ENCODE measurements at places on chromosomes 11 and 22.

- no peak for DNase-seq
Observed at GRCh38 chr11:115884800-115885534, 380.8 kb upstream of the CADM1 start.

DNA sequence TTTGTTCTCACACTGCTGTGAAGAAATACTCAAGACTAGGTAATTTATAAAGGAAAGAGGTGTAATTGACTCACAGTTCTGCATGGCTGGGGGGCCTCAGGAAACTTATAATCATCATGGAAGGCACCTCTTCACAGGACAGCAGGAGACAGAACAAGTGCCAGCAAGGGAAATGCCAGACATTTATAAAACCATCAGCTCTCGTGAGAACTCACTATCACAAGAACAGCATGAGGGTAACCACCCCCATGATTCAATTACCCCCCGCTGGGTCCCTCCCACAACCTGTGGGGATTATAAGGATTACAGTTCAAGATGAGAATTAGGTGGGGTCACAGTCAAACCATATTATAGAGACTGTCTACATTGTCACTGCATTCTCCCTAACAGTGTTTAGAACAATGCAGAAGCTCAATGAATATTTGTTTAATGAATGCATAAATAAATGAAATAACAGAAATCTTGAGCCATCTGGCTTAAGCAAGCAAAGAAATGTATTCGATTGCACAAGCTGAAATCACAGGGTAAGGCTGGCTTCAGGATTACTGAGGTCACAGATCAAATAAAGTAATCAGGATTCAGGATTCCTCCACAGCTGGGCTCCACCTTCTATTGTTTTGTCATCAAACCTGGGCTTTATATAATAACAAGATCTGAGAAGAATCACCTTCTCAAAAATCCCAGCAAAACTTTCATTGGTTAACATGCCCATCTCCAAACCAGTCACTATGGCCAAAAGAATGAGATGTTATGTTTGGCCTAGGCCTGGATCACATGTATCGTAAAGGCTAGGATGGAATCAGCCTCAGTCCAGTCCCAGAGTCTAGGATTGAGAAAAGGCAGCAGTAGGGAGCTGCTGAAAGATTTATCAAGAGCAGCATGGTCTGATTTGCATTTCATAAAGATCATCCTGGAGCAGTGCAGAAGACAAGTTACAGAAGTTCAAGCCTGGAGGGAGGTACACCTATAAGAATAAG is 137.8 kb upstream of the UBASH3B start:
- DNase-seq, result no peak

GRCh38 chr22:37428649-37429586 is 1.6 kb upstream of the ELFN2 start:
- DNase-seq, result peak; percentile 86

- peak; percentile 64 for DNase-seq
Observed at GRCh38 chr11:77557553-77557952, 32.2 kb upstream of the AQP11 start.

DNA sequence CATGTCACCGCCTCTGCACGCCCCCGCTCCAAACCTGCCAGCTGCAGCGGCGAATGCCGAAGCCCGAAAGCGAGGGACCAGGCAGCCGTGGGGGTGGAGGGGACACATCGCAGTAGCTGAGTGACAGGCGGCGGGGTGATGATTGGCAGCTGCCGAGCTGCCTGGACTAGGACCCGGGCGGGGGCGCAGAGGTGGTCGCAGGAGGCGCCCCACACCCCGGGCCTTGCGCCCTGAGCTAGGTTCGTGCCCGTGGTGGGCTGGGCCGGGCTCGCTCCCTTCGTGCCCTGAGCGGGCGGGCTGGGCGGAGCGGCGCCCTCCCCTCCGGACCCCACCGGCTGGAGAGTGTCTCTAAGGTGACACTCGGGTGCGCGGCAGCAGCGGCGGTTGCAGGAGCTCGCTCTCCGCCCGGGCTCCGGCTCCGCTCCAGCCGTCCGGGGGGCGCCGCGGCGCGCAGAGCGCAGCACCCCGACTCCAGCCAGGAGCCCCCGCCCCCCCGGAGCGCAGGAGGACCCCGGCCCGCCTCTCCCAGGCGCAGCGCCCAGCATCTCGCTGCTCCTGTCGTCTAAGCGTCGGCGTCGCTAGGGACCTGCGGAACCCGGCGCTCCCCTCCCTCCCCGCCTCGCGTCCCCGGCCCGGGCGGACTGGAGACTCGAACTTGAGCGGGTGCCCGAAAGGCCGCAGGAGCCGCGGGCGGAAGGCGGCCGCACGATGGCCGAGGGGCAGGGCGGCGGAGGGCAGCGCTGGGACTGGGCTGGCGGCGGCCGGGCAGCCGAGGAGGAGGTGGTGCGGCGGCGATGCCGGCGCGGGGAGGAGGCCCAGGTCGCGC is 14.5 kb upstream of the DGKZ start:
- peak; percentile 63 for DNase-seq

GRCh38 chr11:61141601-61142028 is 19.6 kb downstream of the VPS37C start:
- peak; percentile 61 for DNase-seq

DNA sequence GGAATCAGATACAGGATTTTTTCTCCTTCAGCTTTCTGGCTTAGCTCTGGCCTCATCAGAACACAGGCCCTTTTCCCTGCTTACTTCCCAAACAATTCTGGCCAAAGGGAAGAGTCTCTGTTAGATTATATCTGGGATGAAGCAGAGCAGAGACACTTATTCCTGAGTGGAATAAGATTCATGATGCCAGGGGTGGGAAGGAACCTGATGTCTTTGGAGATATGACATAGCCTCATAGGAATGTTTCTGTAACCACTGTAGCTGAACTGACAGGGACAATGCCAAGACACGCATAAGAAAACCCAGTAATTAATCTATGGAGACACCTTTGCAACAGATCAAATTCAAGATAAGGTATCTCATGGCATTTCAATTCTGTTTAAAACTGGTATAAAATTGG is 177.1 kb upstream of the RAG2 start:
- DNase-seq, result no peak

DNA sequence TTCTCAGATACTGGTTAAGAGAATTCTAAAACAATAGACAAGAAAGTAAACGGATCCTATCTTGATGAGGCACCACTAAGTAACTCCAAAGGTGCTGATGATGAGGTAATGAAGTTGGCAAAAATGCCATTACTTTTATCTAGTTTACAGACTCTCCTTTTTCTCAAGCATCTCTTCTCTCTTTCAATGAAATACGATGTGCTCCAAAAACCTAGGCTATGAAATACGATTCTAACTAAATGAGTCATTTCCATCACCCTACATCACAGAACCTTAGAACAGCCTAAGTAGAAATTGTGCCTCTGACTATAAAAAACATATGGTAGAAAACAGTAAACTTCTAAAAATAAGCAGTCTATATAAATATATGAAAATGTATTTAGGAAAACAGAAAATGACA is 58.9 kb upstream of the ARHGAP32 start:
- no peak for DNase-seq

Measured in iPS-NIHi11 (cell line).